Activated CD4-positive, CD25-positive, alpha-beta regulatory T cell (primary cell): ENCODE measurements at places on chromosomes 1 and 21.

- DNase-seq: no peak
Observed at GRCh38 chr1:81179242-81179641, 621.5 kb upstream of the ADGRL2 start.

DNA sequence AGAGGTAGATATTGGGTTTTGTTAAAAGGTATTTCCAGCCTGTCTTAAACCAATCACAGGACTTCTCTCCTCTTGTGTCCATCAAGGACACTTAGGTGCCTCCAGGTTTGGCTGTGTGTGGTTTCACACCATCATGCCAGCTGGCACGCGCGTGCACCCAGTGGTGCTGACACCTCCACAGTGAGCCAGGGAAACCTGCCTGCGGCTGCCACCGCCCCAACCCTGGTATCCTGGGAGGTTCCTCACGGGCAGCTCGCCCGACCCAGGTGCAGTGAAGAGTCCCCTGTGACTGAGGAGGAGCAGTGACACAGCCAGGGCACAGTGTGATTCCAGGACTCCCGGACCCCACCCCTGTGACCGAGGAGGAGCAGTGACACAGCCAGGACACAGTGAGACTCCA, 13.2 kb upstream of the COL6A2 start:
- no peak for DNase-seq

DNA sequence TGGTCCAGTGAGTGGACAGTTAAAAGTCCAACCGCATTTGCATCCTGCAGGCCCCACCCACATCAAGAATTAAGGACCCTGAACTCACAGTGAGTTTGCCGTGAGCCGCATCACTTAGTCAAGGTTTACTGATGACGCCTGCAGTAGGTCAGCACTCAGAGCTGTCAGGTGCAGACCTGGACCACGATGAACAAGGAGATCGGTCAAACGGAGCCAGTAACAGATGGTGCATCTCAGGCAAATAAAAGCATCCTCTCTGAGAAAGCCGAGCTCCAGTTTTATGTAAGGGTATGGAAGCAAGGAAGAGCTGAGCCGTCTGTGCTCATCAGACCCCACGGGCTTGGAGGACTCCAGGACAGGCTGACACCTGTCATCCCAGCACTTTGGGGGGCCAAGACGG, 4.5 kb downstream of the PRDM15 start:
- no peak for DNase-seq

DNA sequence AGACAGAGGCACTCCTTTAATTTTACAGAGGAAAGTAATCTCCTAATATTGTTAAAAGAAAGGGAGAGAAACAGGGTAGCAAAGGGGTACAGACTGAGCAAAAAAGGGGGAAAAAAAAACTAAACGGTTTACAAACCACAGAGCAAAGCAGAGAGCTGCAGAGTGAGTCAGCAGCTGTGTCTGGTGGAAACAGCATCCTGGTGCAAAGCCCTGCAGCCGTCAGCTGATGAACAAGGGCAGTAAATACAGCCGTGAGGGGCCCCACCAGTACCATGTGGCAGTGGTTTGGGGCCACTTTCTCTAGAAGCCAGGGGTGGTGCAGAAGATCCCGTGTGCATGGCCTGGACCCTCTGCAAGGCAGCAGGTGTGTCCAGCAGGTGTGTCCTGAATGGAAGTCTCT, 111.3 kb downstream of the ERG start:
- DNase-seq: no peak

DNA sequence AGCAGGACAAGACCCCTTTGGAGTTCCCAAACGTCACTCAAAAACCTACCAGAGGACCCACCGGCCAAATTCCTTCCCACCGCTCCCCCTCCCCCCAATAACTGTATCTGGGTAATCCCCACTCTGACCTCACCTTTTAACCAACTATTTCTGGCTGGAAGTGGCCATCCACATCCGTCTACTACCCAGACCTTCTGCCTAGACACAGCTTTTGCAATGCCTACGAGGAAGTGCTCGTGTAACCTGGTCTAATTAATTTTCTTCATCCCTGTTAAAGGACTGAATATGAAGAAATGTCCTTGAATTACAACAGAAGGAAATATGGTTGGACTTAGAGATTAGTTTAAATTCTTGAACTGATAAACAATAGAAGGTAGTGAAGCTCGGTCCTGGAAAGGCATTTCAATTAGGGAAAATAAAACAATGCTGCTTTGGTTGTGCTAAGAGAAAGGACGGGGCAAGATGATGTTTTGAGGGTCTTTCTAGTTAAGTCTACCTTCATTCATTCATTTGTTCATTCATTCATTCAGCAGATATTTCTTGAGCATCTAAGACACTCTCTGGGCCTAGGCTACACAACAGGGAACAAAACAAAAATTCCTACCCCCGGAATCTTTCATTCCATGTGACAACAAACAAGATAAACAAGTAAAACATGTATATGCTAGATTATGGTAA, 18.8 kb downstream of the AVPR1B start:
- DNase-seq: no peak

DNA sequence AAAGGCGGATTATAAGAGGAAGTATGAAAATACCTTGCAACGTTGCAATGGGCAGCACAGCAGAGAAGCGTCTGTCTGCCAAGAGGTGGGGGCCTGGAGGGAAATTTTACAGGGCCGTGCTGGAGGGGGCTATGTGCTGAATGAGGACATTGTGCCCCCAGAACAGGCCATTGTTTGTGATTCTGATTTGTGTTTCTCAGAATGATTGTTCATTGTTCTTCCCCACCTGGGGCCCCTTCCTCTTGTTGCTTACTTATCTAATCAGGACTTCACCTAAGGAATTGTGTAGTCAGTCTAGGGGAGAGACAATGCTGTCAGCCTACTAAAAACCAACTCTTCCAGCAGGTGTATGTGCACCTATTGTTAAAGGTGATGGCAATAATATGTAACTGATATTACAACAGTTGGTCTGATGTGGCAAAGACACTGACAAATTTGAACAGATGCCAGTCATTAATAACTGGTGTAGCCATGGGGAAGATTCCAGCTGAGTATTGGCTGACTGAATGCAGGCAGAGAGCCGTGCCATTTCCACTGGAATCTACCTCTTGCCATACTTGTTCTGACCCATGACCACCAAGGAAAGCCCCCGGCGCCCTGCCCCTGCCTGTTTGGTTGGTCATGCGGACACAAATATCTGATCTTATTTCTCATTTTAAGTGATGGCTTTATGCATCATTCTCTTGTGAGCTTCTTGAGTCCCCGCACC, 45.2 kb upstream of the PSEN2 start:
- DNase-seq: no peak
